GOT3 (cell line): ENCODE measurements at places on chromosomes 12 and 14.

DNA sequence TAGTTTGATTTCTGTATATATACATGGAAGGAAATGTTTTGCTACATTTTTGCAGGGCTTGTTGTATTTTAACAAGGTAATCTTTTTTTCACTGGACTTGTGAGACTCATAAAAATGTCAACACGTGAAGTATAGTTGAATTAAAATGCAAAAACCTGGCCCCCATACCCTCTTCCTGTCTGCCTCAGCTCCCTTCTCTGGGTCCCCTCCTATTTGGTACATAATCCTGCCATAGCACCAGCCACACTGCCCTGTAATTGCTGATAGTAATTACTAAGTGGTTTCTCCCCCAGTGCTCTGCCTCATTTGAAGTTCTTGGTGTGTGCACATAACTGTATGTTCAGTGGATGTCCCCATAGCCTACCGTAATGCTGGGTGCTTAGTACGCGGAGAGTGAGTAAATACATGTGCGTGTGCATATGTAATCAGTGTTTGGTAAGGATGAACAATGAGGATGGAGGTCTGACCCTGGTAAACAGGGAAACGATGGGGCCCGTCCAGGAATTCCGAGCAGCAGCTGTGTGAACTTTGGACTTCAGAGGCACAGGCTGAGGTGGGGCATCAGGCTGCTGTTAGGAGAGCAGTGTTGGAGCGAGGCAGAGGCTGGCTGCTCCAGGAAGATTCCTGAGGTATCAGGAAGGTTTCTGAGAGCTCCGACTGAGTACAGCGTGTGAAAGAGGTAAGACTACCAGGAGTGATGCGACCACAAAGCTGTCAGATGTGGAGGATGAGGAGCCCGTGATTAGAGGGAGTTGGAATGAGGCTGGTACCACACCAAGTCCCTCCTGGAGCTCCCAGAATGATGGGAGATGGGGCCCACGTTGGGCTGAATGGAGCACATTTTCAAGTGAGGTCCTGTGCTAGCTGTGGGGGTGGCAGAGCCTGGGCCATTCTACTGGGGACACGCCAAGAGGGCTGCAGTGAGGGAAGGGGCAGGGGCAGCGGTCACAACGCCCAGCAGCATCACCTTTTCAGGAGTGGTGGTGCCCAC is 106.8 kb downstream of the PELI2 start:
- DNase-seq = no peak

DNA sequence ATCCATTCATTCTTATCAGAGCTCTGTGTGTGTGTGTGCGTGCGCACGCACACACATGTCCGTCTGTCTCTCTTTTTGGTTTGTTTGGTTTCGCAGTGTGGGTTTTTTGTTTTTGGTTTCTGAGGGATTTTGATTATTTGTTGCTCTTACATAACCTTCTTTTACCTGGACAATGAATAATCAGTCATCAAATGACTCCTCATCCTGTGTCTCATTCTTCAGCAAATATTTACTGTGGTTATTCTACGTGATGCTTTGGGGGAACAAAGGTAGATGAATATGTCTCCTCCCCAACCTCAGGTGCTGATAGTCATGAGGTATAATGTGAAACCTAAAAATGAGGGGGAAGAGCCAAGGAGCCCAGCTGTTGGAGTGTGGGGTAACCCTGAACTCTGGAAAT is 92.4 kb downstream of the SAMD4A start:
- no peak for DNase-seq

DNA sequence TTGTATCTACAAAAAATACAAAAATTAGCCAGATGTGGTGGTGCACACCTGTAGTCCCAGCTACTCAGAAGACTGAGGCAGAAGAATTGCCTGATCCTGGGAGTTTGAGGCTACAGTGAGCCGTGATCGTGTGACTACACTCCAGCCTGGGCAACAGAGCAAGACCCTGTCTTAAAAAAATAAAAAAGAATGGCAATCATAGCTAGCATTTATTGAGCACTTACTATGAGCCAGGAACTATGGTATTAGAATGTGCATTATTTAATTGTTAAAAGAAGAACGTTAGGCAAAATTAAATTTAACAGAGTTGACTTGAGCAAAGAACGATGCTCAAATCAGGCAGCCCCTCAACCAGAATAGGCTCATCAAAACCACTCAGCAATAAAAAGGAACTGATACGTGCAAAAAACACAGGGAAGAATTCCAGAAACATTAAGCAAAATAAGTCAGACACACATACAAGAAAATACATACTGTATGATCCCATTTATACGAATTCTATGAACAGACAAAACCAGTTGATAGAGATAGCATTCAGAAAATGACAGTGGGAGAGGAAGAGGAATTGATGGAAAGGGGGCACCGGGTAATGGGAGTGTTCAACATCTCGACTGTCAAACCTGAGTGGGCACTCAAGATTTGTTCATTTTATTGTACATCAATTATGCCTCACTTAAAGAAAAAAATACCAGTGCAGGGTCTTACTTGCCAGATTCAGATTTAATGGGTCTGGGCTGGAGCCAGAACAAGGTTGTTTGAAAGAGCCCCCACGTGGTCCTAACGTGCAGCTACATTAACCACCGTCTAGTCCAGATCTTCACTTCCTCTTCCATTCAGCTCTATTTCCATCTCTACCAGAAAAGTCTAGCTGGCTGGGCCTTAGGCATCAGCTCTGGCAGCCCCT is 8.0 kb downstream of the SCNN1A start:
- DNase-seq = no peak

GRCh38 chr14:52443506-52443905 is 108.8 kb downstream of the TXNDC16 start:
- DNase-seq = no peak
